ENCODE measurements at places on chromosomes 11 and 22.

- DNase-seq, result no peak
Measured at GRCh38 chr11:62882788-62883501, 2.2 kb downstream of the SLC3A2 start.

DNA sequence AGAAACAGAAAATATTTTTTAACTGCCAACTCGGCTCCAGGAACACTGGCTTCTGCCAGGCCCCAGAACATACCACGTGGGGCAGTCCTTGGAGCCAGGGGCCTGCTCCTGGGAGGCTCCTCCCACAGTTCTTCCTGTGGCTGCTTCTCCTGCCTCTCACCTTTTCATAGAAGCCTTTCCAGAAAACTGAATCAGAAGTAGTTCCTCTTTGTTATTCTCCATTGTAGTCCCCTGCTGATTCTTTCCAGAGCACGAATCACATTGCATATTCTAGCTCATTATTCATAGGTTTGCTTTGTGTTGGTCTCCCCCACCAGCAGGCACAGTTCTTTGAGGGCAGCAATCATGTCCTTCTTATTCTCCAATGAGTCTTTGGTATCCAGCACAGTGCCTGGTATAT is 106.0 kb downstream of the EFCAB6 start:
- no peak for DNase-seq

- DNase-seq, result no peak
Measured at GRCh38 chr11:13674799-13675509, 6.5 kb downstream of the FAR1 start.

DNA sequence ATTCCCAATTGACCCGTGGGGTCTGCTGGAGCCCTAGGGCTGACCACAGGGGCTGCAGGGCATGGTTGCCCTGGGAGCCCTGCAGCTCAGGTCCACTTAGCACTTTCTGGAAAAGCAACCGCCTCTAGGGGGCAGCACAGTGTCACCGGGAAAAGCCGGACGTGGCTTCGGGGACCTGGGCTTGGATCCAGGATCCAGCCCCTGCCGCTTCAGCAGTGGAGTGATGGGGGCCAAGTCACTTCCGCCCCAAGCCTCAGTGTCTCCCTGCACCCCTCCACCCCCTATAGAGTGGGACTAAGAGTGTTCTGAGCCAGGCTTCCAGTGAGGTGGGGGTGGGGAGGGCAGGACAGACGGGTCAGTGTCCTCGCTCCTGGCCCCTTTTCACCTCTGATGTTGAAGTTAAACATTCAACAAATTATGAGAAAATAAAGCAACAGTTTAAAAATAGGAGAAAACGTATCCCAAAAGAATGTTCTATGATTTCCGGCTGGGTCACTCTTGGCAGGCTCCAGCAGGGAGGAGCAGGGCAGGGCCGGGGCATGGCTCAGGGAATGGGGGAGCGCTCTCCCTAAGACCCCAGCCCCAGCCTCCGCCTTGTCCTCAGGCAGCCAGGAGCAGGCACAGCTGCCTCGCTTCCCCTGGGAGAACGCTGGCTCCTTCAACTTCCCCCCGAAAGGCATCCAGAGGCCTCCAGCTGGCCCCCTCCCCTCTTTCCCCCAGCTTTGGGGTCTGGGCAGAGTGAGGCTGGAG is 96.5 kb upstream of the FGF3 start:
- no peak for DNase-seq

DNA sequence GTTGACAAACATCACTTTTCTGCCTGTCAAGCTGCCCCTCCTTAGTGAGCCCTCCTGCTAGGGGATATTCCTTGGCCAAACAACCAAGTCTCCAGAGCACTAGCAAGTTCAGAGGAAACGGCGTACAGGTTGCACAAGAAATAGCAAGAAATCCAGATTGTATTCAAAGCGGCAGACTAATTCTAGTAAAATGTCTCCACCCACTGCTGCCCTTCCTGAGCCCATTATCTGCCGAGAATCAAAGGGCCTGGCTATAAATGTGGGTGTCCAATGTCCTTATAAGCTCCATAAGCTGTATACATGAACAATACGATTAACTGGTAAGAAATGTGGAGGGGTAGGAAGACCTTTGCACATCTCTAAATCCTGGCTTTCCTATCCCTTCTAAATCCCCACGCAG is 44.0 kb upstream of the AKIP1 start:
- no peak for DNase-seq

GRCh38 chr11:113778111-113778910 is 1.3 kb upstream of the CLDN25 start:
- DNase-seq, result no peak

DNA sequence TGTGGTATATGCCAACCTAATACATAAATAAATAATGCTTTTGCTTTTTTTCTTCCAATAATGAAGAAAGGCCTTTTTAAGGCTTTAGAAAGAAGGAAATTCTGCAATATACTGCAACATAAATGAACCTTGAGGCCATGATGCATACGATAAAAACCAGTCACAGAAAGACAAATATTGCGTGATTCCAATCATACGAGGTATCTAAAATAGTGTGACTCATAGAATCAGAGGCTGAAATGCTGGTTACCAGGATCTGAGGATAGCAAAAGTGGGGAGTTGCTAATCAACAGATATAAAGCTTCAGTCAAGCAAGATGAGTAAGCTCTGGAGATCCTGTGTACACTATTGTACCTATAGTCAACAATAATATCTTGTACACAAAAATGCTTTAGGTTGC is 24.2 kb downstream of the MS4A6A start:
- no peak for DNase-seq

GRCh38 chr11:134332782-134333181 is 994 bp downstream of the GLB1L2 start:
- DNase-seq, result no peak

GRCh38 chr11:81222491-81222890 is 1511.2 kb downstream of the FAM181B start:
- no peak for DNase-seq

GRCh38 chr11:113587308-113587739 is 112.1 kb upstream of the DRD2 start:
- DNase-seq, result no peak

- no peak for DNase-seq
Measured at GRCh38 chr11:2400762-2401435, 349 bp downstream of the TSSC4 start.

DNA sequence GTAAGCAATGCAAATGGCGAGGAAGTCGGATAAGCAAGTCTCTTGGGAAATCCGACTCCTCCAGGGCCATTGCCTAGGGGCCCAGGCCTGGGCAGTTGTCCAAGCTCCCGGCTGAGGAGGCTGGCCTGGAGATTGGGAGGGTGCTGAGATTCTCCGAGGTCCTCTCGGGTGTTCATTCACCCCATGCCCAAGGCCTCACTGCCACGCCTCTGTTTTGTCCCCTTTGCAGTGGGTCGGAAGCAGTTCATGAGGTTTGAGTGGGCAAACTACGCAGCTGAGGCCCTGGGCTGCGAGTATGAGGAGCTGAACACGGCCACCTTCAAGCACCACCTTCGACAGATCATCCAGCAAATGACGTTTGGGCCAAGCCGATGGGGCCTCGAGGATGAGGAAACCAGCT is 81.3 kb downstream of the MYO18B start:
- DNase-seq, result no peak

DNA sequence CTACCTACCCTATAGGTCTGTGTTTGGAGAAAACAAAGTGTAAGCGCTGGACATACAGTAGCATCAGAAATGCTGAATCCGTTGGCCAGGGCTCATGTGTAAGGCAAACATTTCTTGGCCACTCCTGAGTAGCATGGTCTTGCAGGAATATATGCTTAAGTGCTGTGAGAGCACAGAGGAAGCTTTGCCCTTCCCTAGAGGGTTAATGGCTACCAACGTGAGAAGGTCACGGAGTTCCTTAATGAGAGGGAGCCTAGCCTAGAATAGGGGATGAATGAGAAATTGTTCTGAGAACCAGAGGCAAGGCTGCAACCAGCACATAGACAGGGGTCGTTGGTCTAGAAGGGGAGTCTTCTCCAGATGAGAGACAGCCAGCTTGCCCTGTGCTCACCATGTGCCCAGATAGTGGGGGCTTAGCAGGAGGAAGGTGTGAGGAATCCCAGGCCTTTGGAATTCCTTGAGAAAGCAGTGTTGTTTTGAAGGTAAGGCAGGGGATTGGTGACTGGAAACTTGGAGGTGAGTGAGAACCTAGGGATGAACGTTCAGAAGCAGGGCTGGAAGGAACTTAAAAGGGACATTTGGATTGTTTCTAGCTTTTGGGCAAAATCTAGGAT is 29.5 kb downstream of the RCOR2 start:
- no peak for DNase-seq

- DNase-seq, result no peak
Measured at GRCh38 chr11:4455419-4455818, 6.3 kb downstream of the OR52K2 start.

- no peak for DNase-seq
Measured at GRCh38 chr22:24402460-24403192, 24.8 kb upstream of the ADORA2A start.

- no peak for DNase-seq
Measured at GRCh38 chr11:68142441-68143309, 21.5 kb upstream of the CHKA start.

DNA sequence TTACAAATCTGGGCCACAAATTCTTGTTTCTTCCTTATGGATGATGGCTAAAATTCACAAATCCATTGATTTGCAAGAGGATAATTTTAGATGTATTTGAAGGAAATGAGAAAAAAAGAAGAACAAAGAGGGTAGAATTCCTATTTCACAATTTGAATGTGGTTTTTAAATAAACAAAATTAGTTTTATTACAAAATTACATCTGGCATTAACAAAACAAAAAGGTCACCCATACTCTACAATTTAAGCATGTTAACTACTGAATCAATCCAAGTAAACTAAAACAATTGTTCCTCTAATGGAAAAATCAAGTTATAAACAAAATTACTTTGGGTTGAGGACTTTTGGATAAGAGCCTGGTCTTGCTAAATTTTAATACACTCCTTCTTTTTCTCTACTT is 242.0 kb downstream of the METTL15 start:
- DNase-seq, result no peak

GRCh38 chr11:95066716-95067038 is at the start of gene SRSF8:
TSS of gene SRSF8 (plus strand) at chr11:95066919. CDS start at chr11:95067227, 308 bp downstream.
- no peak for DNase-seq

DNA sequence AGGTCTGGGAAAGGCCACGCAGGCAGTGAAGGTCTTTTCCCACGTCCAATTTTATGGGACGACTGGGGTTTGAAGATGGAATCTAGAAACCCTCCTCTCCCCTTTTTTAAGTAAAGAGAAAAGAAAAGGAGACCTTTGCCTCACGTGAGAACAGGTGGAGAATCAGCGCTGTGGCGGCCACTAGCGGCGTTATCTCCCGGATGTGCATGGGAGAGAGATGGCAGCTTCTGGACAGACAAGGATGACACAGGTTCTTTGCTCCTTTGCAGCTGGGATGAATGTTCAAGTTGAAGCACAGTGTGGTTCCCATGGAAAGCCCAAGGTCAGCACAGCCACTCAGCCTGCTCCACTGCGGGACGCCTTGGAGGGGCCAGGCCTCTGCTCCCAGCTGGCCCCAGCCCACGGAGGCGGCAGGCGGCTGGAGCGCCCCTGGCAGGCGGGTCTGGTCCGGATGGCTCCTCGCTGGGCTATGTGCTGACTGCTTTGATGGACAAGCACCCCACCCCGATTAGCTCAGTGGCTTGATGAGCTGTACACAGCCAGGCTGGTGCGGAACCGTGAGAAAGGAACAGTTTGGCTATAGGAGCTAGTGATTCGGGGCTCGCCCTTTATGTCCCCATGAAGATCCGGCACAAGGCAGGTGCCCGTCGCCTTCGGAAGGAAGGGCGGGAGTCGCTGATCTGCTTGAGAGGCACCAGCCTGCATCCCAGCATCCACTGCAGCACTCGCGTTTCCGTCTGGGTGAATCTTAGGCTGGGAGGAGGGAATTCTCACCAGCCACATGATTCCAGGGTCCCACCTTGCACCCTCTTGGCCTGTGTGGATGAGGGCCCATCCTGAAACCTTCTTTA is 14.5 kb upstream of the BID start:
- no peak for DNase-seq

DNA sequence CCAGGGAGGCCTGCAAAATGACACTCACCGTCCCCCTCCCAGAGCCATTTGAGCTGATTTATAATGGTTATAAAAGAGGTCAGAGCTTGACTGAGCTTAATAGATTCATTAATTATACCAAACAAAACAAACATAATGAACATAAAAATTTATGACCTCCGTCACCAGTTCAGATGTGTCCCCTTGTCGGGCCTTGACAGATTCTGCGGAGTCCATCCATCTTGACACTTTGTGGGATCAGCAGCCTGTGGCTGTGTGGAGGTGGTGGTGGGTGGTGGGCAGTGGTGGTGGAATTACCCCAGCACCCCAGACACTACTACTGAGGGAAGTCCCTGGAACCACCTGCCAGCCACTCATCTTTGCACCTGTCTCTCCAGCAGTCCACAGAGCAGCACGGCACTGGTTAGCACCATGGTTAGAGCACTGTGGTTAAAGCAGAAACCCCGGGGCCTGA is 83.5 kb downstream of the DSCAML1 start:
- no peak for DNase-seq

- DNase-seq, result no peak
Measured at GRCh38 chr11:5488798-5489399, 414 bp downstream of the OR52D1 start.

- no peak for DNase-seq
Measured at GRCh38 chr11:1470681-1471611, 15.6 kb downstream of the MOB2 start.

GRCh38 chr11:33557201-33557600 is 143.4 kb downstream of the C11orf91 start:
- DNase-seq, result no peak

DNA sequence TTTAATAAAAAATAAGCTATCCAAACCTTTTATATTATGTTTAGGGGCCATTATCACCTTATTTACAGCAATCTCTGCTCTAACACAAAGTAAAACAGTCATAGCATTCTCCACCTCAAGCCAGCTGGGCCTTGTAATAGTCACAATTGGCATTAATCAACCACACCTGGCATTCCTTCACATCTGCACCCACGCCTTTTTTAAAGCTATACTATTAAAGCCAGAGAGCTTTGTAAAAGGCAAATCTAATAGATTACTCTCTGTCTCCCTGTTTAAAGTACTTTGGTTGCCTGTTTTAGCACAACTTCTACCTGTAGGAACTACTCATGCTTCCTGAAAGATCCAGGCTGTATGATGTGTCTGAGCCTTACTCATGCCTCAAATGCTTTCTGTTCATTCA is 113.1 kb downstream of the CSNK2A3 start:
- no peak for DNase-seq

DNA sequence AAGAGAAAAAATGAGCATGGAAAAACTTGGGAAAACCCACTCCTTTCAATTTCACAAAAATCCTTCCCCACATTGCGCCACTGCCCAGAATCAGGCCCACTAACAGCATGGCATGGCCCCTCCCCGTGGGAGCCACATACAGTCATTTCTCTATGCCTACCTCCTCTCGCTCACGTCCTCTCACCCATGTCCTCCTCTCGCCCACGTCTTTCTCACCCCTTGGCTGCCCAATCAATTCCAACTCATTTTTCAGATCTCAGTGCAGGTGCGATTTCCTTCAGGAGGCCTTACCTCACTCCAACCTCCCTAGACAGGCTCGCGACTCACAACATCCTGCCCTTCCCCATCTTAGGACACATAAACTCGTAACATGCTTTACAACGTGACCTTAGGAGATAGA is 229.2 kb downstream of the CADM1 start:
- no peak for DNase-seq
